ENCODE measurements at places on chromosomes 11 and 22.

GRCh38 chr11:3218483-3219280 lies at the start of gene MRGPRG:
Gene MRGPRG, minus strand, starts transcription at chr11:3218813. Its CDS starts 0 bp downstream, at chr11:3218813.
- DNase-seq = no peak

DNA sequence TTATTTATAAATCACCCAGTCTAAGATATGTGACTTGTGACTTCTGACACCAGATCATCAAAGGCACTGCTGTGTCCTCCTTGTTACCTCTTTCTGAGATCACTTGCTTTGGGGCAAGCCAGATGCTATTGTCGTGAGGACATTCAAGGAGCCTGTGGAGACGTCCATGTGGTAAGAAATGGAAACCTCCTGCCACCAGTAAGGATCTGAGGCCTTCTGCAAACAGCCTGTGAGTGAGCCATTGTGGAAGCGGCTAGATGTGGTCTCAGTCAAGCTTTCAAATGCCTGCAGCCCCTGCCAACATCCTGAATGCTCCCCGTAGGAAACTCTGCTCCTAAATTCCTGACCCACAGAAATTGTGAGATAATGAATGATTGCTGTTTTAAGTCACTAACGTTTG lies 11.7 kb upstream of the RDX start:
- no peak for DNase-seq

GRCh38 chr11:44127130-44127529 lies 31.7 kb downstream of the EXT2 start:
- DNase-seq = no peak

DNA sequence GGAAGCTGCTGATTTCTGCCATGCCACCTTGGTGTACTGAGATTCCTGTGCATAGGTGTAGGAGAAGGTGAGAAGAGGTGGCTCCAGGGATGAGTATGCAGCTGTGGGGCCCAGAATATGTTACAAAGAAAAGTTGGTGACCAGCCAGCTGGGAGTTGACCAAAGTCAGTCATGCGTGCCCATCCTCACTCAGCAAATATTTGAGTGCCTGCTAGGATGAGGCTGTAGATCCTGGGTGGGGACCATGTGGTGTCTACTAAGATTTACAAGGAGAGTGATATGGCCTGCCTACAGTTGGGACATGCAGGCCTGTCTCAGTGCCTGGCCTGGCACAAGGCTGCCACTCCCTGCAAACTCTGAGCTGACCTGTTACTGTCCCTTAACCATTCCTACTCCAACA lies 19.4 kb downstream of the RNF185 start:
- no peak for DNase-seq

- DNase-seq = peak; percentile 43
Observed at GRCh38 chr11:14029971-14030920, 67.7 kb downstream of the SPON1 start.

DNA sequence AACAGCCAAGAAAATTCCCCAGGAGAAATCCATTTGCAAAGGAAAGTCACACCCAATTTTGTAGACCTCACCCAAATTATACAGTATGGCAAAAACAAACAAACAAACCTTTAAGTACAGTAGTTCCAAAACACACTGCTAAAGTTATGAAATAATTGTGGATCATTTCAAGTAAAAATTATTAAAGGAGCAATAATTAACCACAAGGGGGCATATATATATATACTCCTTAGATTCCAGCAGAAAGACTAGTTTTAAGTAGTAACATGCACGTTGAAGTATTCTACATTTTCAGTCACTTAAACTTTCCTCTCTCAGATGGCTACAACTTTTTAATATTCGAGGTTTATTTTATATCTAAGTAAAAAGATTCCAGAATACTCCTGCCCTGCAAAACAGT lies 26.8 kb downstream of the RNF141 start:
- no peak for DNase-seq

- DNase-seq = peak; percentile 11
Observed at GRCh38 chr22:26367402-26368245, 61.4 kb upstream of the ASPHD2 start.

DNA sequence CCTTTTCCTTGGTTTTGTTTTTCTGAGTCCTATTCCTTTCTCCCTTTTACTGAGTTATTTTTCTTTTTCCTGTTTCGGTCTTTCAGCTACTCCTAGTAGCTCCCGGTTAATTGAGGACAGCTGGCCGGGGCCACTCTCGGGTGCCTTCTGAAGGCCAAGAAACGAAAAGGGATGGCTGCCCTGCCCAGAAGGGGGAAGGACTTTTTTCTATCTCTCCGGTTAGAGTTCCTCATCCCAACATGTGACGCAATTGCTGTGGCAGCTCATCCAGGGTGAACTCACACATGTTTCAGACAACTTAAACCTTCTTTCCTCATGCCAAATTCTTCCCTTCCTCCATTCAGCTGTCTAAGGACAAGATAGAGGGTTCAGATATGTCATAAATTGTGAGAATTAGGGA lies 83.6 kb downstream of the PIWIL4 start:
- no peak for DNase-seq

- DNase-seq = no peak
Observed at GRCh38 chr11:10505278-10506007, 35.5 kb downstream of the RNF141 start.

DNA sequence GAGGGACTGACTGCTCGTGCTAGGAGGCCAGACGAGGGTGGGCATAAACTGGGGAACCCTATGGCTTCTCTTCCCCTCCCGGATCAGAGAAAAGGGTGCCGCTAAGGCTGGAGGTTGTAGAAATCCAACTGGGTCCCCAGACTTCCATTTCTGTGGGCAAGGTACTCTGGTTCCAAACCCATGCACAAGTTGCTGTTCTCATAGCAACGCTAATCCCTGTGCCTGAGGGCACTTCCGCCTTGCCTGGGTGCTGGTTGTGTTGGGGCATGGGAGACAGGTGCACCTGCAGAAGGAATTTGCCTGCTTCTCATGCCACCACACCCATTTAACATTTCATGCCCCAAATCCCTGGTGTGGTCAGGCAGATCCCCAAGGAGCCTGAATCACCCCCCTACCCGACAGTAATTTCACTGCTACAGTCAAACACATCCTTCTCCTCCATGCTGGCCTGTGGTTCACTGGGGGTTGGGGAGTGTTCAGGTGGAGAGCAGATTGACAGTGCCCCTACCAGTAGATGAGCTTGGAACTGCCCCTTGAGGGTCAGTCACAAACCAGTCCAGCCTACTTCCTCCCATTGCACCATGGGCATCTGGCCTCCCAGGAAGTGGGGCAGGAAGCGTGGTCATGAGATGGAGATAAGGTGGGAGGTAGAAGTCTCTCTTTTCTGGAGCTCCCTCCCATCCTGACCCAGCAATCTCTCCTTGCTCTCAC lies 1.2 kb downstream of the C2CD2L start:
- DNase-seq = no peak

- DNase-seq = no peak
Observed at GRCh38 chr11:27111896-27112295, 71.3 kb downstream of the BBOX1 start.

DNA sequence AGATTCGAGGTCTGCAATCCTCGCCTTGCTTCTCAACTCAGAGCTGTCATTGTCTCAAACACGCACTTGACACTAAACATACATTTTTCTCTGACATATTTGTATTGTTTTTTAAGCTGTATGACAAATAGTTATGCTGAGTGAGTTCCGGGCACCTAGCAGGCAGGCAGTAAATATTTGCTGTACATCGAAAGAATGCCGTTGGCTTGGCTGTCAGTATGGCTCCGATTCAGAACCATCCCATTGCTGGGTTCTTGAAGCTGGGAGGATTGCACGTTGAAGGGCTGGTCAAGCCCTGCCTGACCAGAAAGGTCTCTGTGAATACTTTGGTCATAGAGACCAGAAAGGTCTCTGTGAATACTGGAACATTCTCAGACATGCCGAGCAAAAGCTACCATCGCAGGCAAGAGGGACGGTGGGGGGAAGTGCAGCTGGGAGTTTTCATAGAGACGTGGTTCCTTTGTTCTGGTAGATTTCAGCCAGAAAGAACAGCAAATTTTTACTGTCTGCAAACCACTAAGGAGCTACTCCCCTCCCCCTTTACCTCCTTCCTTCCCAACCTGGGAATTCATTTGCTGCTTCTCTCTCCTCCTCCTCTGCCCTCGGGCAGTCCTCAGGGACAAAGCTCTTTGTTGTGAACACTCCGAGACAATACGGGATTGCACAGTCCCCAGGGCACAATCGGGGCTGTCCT lies 202.2 kb upstream of the SORL1-AS1 start:
- DNase-seq = no peak

GRCh38 chr11:121777056-121777455 lies 324.3 kb upstream of the SORL1-AS1 start:
- DNase-seq = no peak

GRCh38 chr22:50118557-50119168 lies 28.9 kb downstream of the MOV10L1 start:
- DNase-seq = no peak

GRCh38 chr11:15027011-15027410 lies 46.4 kb upstream of the CALCB start:
- DNase-seq = no peak

DNA sequence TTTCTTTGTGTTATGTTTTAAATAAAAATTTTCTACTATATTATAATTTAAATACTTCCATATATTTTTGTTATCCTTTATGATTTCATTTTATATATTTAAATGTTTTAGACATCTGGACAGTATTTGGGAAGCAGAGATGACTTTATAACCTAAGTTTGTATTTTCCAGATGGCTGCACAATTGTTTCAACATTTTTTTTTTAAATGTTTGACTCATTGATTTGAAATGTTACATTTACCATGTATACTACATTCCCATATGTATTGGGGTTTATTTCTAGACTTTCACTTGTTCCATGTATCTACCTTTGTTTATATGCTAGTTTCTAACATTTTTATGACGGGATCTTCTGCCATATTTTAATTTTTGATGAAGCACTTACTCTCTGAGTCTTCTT lies 766.5 kb downstream of the METTL15 start:
- DNase-seq = no peak

DNA sequence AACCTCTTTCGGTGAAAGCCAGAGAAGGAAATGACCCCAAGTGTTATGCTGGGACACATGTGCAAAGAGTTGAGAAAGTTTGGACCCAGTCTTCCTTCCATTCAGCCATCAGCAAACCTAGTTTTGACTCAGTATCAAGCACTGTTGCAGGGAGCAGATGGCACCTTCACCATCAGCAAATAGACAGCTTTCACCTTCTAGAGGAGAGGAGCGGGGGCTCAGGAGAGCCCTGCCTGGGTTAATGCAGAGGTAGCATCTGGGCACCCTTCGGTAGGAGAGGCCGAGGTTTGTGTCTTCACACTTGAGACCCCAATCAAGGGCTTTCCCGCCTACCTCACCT lies 16.2 kb upstream of the MFRP start:
- DNase-seq = no peak

- no peak for DNase-seq
Observed at GRCh38 chr22:17098379-17098819, 13.6 kb downstream of the IL17RA start.

- DNase-seq = no peak
Observed at GRCh38 chr11:9315078-9315688, 790 bp upstream of the TMEM41B start.

GRCh38 chr11:9755561-9756185 lies 91.8 kb downstream of the SWAP70 start:
- DNase-seq = no peak

- no peak for DNase-seq
Observed at GRCh38 chr11:133153031-133153430, 379.3 kb downstream of the OPCML start.
